ENCODE measurements at places on chromosomes 3 and 15.

GRCh38 chr15:79526376-79526775 lies 94.2 kb downstream of the MINAR1 start:
- H3K4me3 ChIP-seq = no peak overlapping the region
- H3K36me3 ChIP-seq = no peaks in the 10 kb centered on the region
- no peak overlapping the region for H3K27ac ChIP-seq
- H3K27me3 ChIP-seq = no peaks in the 10 kb centered on the region

GRCh38 chr3:155426524-155427230 lies 133.2 kb upstream of the STRIT1 start:
- no peaks in the 10 kb centered on the region for H3K4me1 ChIP-seq
- no peaks in the 10 kb centered on the region for H3K27me3 ChIP-seq
- no peak overlapping the region for H3K27ac ChIP-seq

- H3K4me3 ChIP-seq = no peak overlapping the region
- no peaks in the 10 kb centered on the region for H3K36me3 ChIP-seq
- no peaks in the 10 kb centered on the region for H3K4me1 ChIP-seq
- DNase-seq = no peak
These were observed 10.7 kb downstream of the SLC33A1 start for GRCh38 chr3:155843569-155843968.

GRCh38 chr3:191300422-191300821 lies 28.8 kb upstream of the CCDC50 start:
- H3K27ac ChIP-seq = no peak overlapping the region
- no peaks in the 10 kb centered on the region for H3K27me3 ChIP-seq
- no peak for DNase-seq
- no peaks in the 10 kb centered on the region for H3K36me3 ChIP-seq
- H3K4me3 ChIP-seq = no peak overlapping the region

DNA sequence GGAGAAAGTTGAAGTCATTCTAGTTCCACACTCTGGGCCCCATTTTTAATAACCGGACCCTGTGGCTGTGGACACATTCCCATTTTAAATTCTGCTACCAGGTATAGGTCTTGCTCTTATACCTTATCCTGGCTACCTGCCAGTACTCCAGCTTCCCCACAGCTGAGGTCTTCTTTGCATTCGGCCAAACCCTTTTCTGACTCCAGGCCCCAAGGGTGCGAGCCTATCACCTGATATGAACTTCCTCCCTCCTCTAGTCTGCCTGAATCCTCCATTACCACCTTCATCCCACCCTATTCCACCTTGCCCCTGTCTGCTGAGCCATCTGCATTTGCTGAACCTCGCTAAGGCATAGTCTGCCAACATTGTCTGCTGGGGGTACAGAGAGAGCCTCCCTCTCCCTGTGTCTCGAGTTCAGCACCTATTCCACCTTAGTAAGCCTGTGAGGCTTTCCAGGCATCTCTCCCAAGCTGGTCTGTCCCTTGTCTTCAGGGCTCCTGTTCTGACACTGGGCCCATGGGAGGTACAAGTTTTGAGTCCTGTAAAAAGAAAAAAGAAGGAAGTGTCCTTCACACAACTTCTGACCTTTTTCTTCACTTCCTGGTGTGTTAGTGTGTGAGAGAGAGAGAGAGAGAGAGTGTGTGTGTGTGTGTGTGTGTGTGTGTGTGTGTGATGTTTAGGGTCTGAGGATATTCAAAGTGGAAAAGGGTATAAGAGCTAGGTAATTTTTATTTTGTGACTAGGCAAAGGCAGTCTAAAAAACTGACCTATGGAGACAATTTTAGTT lies 27.0 kb downstream of the PDE8A start:
- no peak overlapping the region for H3K4me3 ChIP-seq
- H3K4me1 ChIP-seq = no peaks in the 10 kb centered on the region
- no peak overlapping the region for H3K27ac ChIP-seq
- no peaks in the 10 kb centered on the region for H3K36me3 ChIP-seq
- no peaks in the 10 kb centered on the region for H3K27me3 ChIP-seq

DNA sequence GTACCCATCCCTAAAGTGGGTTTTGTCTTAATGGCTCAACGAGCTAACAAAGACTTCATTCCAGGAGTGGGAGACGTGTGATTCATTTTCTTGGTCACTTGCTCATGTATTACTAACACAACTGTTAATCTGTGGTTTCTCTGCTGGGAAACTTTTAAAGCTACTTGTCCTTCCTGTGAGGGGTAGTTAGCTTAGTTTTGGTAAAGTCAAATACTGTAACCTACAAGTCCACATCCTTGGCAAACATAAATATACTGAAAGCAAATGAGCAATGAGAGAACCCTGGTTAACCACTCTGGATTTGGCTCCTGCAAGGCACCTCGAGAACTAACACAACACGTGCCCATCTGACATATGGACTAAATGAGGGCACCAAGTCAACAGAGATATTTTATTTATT lies 19.9 kb downstream of the NOX5 start:
- no peak overlapping the region for H3K4me3 ChIP-seq
- DNase-seq = peak; percentile 97
- peaks cover 7% of the 10 kb centered on the region for H3K27me3 ChIP-seq

- no peak overlapping the region for H3K27ac ChIP-seq
- no peaks in the 10 kb centered on the region for H3K36me3 ChIP-seq
- no peak overlapping the region for H3K4me3 ChIP-seq
- H3K27me3 ChIP-seq = no peaks in the 10 kb centered on the region
- peak; percentile 64 for DNase-seq
- no peaks in the 10 kb centered on the region for H3K4me1 ChIP-seq
These were observed 163.6 kb upstream of the PRICKLE2 start for GRCh38 chr3:64388886-64389285.

DNA sequence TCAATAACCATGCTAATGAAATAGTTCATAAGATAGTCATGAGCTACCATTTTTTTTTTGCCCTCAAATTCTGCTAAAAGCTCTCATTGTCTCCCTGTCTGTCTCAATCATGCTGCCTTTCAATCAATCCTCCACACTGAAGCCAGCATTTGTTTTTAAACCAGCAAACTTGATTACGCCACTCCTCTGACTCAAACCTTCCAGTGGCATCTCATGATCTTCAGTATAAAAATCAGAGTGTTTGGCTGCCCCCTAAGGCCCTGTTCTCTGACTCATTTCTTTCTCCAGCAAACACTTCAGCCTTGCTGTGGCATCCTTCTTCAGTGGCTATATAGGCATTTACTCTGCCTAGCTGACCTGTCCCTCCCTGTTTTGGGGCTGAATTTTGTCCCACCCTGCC lies 36.0 kb upstream of the EOMES start:
- no peaks in the 10 kb centered on the region for H3K4me1 ChIP-seq
- H3K27me3 ChIP-seq = no peaks in the 10 kb centered on the region
- no peak overlapping the region for H3K4me3 ChIP-seq

- peaks cover 8% of the 10 kb centered on the region for H3K36me3 ChIP-seq
- H3K4me1 ChIP-seq = no peaks in the 10 kb centered on the region
- H3K27ac ChIP-seq = no peak overlapping the region
These were observed 673 bp upstream of the HCLS1 start for GRCh38 chr3:121661376-121661775.

- H3K4me3 ChIP-seq = no peak overlapping the region
- no peak for DNase-seq
- no peaks in the 10 kb centered on the region for H3K27me3 ChIP-seq
- H3K36me3 ChIP-seq = no peaks in the 10 kb centered on the region
- no peak overlapping the region for H3K27ac ChIP-seq
- no peaks in the 10 kb centered on the region for H3K4me1 ChIP-seq
These were observed 276.9 kb downstream of the GBE1 start for GRCh38 chr3:81484520-81484919.

DNA sequence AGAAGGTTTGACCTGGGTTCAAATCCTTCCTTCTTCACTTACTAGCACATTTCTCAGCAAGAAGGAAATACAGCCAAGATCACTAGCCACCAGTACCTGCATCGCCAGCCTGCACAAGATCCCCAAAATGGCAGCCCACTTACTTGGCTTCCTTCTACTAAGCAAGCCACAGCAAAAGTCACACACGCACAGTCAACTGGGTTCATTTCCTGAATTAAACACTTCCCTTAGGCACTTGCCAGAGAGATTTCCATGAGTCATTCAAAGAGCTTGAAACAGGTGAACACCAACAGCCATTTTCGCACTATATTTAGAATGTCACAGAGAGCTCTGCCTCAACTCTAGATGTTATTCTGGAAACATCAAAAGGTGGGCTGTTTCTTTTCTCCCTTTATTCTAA lies 42.6 kb downstream of the MGLL start:
- H3K4me1 ChIP-seq = peaks cover 30% of the 10 kb centered on the region
- H3K36me3 ChIP-seq = peaks cover 2% of the 10 kb centered on the region
- DNase-seq = no peak

DNA sequence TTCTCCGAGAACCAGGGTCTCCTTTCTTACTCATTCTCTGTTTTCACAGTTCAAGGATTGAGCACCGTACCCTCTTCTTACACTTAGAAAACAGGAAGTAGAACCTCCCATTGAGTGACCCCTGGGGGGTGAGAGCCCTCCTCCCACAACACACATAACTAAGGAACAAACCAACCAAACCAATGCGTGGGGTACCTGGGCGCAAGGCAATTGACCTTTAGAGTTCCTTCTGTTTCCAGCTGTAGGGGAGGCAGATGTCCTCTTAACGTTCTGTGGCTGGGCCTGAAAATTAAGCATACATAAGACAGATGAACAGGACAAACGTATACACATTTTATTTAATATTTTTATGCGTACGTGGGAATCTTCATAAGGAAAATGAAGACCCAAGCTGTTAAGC lies 33.5 kb upstream of the TIMP4 start:
- no peaks in the 10 kb centered on the region for H3K36me3 ChIP-seq
- peaks cover 29% of the 10 kb centered on the region for H3K4me1 ChIP-seq
- H3K27me3 ChIP-seq = no peaks in the 10 kb centered on the region
- no peak overlapping the region for H3K27ac ChIP-seq
- no peak overlapping the region for H3K4me3 ChIP-seq

DNA sequence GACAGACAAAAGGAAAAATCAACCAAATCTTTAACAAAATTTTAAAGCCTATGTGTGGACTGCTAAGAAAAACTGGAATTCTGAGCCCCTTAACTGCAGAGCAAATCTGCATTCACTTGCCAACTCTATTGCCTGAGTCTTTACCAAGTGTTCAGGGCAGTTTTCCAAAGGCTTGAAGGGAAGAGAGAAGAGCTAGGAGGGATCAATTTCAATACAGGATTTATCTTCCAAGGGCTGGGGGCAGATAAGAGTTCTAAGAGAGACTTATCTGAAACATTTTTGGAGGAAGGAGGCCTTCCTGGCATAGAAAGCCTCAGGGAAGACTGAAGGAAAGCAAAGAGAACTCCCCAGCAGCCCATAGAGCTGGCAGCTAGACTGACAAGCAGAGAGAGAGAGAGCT lies 31.4 kb upstream of the LSAMP start:
- no peak for DNase-seq
- no peaks in the 10 kb centered on the region for H3K4me1 ChIP-seq
- H3K27ac ChIP-seq = no peak overlapping the region
- H3K4me3 ChIP-seq = no peak overlapping the region
- no peaks in the 10 kb centered on the region for H3K27me3 ChIP-seq
- H3K36me3 ChIP-seq = no peaks in the 10 kb centered on the region

DNA sequence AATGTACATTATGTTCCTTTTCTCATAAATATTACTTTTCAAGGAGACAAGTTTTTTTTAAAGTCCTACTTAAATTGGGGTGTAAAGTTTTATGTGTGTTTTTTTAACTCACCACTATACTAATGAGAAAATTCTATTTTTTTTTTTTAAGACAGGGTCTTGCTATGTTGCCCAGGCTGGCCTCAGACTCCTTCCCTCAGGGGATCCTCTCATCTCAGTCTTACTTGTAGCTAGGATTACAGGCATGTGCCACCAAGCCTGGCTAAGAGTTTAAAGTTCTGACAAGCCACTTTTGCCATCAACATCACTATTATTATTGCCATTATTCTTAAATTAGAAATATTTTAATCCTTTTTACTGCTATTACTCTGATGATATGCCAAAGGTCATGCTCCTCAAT lies 7.7 kb downstream of the TSPAN3 start:
- H3K27me3 ChIP-seq = no peaks in the 10 kb centered on the region
- DNase-seq = no peak
- H3K36me3 ChIP-seq = no peaks in the 10 kb centered on the region
- H3K4me1 ChIP-seq = peaks cover 14% of the 10 kb centered on the region

- peak; percentile 17 for DNase-seq
- no peaks in the 10 kb centered on the region for H3K4me1 ChIP-seq
- no peaks in the 10 kb centered on the region for H3K27me3 ChIP-seq
- no peaks in the 10 kb centered on the region for H3K36me3 ChIP-seq
- no peak overlapping the region for H3K4me3 ChIP-seq
These were observed 230.4 kb upstream of the CHRM5 start for GRCh38 chr15:33737687-33738601.

GRCh38 chr3:170317954-170318353 lies 39.6 kb upstream of the SKIL start:
- no peaks in the 10 kb centered on the region for H3K36me3 ChIP-seq
- H3K4me3 ChIP-seq = no peak overlapping the region
- H3K4me1 ChIP-seq = no peaks in the 10 kb centered on the region
- no peak overlapping the region for H3K27ac ChIP-seq
